ENCODE measurements at places on chromosomes 5 and 9. TPM values are rescaled to one million over a fixed set of nuclear protein-coding genes. Genes with fewer than 3 reads are reported as not detected.
A peak's percentile ranks its signal among the peaks of the same experiment; 100 is the strongest.

GRCh38 chr5:72651109-72651508, 143.9 kb upstream of the ZNF366 start:
- no peak for DNase-seq

DNA sequence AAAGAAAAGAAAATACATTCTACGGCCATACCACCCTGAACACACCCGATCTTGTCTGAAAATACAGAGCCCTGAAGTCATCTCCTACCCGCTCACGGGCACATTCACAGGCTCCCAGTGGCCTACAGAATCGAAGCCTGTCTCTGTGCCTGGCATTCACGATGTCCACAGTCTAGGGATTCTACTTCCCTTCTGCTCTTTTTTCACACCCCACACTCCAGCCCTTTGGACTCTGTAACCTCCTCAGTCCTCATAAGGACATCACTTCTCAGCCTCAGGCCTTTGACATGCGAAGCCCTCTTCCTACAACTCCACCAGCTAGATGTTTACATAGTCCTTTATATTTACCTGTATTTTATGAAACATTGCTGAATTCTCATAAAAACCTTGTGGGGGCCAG, 77.8 kb downstream of the CSNK1A1 start:
- no peak for DNase-seq

DNA sequence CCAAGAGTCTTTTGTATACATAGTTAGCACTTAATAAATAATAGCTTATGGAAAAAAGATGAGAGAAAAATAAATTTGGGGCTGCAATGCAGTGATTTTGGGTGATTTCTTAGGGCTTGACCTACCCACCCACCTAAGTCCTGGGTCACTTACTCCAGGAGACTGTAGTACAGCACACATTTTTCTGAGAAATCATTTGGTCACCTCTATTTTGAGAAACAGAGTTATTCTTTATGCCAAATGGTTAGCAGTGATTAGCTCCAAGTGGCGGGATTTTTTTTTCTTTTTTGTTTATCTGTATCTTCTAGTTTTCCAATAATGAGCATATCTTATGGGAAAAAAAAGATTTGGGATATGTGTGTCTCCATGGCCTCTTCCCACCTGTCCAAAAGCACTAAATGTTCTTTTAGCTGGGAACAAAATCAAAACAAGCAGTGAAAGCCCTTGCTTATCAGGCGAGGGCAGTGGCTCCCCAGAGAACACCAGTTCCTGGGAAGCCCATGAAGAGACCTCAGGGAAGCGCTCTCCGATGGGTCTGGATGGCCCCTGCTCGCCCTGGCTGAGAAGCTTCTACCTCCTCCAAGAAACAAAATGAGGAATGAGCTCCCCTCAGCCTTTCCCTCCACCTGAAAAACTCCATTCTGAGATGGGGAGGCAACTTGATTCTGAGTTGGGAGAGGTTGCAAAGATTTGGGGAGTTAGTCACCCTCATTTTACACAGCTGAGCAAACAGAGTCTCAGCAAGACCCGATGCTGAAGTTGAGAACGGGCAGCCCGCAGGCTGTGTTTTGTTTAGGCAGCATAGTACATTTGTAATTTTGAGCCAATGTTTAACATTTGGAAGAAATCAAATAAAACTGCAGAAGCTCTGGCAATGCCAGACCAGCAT, 69.9 kb downstream of the CYFIP2 start:
- no peak for DNase-seq

DNA sequence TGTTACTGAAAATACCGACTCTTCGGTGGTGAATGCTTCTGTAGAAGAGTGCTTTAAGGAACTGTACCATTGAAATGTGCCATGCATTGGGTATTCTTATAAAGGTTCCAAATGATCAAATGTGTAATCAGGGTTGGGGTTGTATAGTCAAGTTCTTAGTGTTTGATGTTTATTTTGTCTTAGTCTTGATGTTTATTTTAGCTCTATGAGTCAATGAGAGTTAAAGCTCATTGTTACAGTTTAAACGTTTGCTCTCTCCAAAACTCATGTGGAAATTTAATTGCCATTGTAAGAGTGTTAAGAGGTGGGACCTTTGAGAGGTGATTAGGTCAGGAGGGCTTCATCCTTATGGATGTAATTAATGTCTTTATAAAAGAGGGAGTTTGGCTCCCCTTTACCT, 153.0 kb downstream of the FER start:
- DNase-seq = no peak

DNA sequence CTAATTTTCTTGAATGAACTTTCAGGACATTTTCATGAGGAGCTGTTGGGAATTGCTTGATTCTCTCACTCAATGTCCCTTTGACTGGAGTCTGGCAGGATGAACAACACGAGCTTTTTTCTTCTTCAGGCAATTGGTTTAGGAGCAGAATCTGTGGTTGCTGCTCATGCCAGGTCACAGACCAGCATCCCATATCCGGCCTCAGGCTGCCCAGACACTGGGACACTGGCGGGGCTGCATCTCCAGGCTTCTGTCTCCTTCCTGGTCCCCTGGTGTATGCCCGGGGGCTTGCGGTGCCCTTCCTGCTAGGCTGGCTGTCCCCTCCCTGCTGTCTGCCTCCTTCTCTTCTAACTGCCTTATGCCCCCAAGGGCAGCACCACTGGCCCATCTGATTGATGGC, 311.5 kb upstream of the DAP start:
- no peak for DNase-seq

GRCh38 chr5:17398431-17398830, 99.6 kb upstream of the TAF11L2 start:
- no peak for DNase-seq

DNA sequence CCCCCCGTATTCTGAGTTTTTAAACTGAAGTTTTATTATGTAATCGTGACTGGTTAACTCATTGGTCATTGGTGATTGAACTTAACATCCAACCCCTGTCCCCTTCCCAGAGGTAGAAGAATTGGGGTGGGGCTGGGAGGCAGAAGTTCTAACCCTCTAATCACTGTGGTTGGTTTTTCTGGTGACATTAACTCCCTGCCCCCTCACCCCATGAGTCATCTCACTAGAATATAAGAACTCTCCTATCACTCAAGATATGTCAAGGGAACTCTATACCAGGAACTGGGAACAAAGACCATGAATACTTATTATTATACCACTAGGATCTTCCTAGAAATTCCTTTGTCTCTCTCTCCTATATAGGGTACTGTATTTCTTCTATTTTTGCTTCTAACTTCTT, 52.3 kb upstream of the CAVIN4 start:
- no peak for DNase-seq

GRCh38 chr9:108467653-108468324, 388.0 kb downstream of the ACTL7B start:
- peak; percentile 17 for DNase-seq

DNA sequence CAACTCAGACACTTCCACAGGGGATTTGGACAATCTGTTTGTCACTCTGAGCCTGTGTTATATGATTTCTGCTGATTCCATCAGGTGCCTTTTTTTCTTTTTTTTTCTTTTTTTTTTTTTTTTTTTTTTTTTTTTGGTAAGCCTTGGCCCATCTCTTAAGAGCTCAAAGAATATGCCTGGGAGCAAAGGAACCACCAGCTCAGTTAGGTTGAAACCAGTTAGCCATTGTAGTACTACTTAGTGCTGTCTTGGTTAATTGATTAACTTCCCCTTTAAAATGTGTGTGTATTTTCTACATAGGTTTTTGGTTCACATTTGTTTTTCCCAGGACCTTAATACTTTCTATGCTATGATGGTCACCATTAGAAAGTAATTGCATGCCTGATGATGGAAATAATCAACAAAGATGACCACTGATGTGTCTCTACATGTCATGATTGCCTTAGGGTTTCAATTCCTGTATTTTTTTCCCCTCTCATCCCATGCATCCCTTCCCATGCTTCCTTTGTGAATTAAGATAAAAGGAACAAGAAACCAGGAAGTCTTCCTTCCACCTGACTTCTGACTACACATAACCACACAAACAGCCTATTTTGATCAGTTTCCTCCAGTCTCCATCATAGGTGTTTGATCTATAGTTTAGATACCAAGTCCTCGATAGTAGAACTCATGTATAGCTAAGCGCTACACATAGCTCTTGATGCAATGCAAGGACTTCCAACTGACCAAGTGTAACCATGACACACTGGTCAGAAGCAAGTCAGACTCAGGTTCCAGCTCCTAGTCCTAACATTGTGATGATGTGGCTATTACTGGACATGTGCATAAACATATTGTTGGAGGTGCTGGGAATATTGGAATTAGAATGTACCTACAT, 306.1 kb downstream of the EFNA5 start:
- no peak for DNase-seq

GRCh38 chr9:131178382-131178781, 53.0 kb downstream of the NUP214 start:
- peak; percentile 64 for DNase-seq

DNA sequence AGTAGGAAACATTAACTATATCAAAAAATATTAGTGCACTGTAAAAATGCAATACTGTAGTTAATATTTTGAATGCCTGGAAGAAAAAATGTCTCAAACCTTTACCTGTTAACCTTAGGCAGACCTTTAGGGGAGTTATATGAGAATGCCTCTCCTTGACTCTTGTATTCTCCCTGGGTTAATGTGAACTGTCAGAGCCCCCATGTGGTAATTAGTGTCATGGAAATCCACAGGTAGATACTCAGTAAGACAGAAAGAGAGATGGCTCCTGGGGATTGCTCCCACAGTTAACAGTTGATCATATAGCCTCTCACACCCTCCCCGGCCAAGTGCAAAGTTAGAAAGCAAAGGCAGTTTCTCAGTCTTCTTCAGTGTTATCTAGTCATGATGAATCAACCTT, 742.8 kb downstream of the NR2F1-AS1 start:
- DNase-seq = no peak

DNA sequence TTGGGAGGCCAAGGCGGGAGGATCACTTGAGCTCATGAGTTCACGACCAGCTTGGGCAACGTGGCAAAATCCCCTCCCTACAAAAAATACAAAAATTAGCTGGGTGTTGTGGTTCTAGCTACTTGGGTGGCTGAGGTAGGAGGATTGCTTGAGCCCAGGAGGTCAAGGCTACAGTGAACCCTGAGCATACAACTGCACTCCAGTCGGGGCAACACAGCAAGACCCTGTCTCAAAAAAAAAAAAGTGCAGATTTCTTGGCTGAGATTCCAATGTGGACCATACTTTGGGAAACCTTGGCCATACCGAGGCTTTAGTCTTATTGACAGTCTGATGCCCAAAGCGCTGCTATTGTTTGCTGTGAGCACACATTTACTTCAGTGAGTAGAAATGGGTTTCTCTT, 113.6 kb upstream of the CLINT1 start:
- DNase-seq = no peak

GRCh38 chr9:111914749-111915424, 18.3 kb downstream of the UGCG start:
- DNase-seq = peak; percentile 74

DNA sequence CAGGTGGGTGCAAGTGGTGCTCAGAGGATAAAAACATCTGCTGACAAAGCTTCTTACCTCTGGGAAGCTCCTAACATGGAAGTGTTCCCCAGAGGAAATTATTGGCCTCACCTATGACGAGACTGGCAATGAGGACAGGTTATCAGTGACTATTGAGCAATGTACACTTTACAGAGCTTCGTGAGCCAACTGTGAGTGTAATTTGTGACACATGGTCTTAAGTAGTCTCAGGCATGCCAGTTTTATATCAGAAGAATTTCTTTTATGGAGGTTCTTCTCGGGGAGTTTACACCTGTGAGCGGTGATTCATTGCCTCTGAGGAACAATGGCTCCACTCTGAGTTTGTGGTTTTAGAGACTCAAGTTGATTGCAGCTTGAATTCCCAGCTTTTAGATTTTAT, 11.3 kb downstream of the ANKDD1B start:
- no peak for DNase-seq

DNA sequence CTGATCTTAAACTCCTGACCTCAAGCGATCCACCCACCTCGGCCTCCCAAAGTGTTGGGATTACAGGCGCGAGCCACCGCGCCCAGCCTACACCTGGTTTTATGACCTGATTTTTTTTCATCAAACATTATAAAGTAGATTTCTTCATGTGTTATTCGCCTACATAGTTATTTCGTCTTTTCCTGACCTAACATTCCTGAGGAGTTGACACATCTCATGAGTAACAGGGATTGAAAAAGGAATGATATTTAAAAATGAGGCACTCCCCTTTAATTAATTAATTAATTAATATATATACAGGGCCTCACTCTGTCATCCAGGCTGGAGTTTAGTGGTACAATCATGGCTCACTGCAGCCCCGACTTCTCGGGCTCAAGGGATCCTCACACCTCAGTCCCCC, 20.2 kb upstream of the MTMR12 start:
- no peak for DNase-seq

GRCh38 chr9:89362647-89363310, 44.5 kb downstream of the SECISBP2 start:
- no peak for DNase-seq

DNA sequence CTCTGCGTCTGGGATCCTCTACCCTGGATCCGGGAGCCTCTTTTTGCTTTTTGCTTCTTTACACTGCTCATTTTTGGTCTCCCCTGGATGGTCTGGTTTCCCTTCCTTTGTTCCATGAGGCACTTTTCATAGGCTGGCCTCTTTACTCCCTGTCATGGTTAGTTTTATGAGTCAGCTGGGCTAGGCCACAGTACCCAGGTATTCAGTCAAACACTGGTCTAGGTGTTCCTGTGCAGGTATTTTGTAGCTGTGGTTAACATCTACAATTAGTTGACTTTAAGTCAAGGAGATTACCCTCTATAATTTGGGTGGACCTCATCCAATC, 17.5 kb downstream of the ANKRD33B start:
- no peak for DNase-seq

GRCh38 chr9:128836509-128837145, 7.0 kb upstream of the SPOUT1 start:
- no peak for DNase-seq

- peak; percentile 55 for DNase-seq
These were observed 764 bp upstream of the VDAC1 start for GRCh38 chr5:134005417-134006061.

DNA sequence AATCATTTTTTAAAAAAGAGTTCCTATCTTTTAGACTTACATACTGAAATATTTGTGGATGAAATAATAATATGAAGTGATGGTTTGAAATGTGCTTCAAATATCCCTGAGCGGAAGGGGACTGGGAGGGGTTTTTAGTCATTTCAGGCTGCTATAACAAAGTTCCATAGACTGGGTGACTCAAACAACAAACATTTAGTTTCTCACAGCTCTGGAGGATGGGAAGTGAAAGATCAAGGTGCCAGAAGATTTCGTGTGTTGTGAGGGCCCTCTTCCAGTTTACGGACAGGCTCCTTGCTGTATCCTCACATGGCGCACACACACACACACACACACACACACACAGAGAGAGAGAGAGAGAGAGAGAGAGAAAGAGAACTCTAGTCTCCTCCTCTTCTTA, 27.1 kb upstream of the TEX10 start:
- no peak for DNase-seq

- peak; percentile 82 for DNase-seq
These were observed 117.2 kb downstream of the RXRA start for GRCh38 chr9:134443174-134444037.

Gene SLC6A7
- 0.02 TPM for polyA plus RNA-seq

Gene GLDC
- 0.42 TPM for polyA plus RNA-seq

Gene FBXW2
- 31.8 TPM for polyA plus RNA-seq

Gene RALGPS1
- 3.5 TPM for polyA plus RNA-seq

Gene SHB
- 10.8 TPM for polyA plus RNA-seq

Gene NTRK2
- 0.33 TPM for polyA plus RNA-seq

Gene SHOC1
- polyA plus RNA-seq = 0.18 TPM

Gene HNRNPH1
- 189 TPM for polyA plus RNA-seq

Gene KCNT1
- polyA plus RNA-seq = 0.16 TPM

Gene TXNDC8
- not detected for polyA plus RNA-seq
